ENCODE measurements at places on chromosomes 4 and X.

- DNase-seq: no peak
These were observed 17.2 kb downstream of the HMGB2 start for GRCh38 chr4:173317004-173317403.

GRCh38 chr4:71570492-71570891 is 213.4 kb downstream of the GC start:
- no peak for DNase-seq

- DNase-seq: no peak
These were observed 191.2 kb downstream of the IDS start for GRCh38 chrX:149313871-149314371.

GRCh38 chr4:6770581-6771228 is 11.8 kb upstream of the KIAA0232 start:
- no peak for DNase-seq

- no peak for DNase-seq
These were observed 66.6 kb downstream of the BANK1 start for GRCh38 chr4:101857176-101857575.

DNA sequence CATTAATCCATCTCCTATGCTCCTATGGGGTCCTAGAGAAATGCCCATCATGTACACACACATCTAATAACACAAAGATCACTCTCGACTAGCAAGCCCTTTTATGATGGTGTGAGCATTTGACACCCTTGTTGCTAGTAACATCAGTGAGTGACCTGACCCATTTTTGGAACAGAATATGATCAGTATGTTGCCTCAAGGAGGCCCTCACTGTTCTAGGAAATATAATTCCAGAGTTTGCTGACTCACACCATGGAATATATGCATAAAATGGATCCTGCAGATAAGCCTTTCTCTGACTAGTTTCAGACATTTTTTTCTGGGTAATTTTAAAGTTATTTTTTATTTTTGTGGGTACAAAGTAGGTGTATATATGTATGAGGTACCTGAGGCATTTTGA is 121.8 kb downstream of the AR start:
- no peak for DNase-seq
